Stimulated activated CD4-positive, alpha-beta T cell treated with anti-CD3 and anti-CD28 coated beads, Interleukin-15, amount 100 ng/mL, for 48 hours (primary cell): ENCODE measurements at places on chromosomes 5 and 9.

GRCh38 chr5:181001947-181002346 lies 13.3 kb downstream of the BTNL3 start:
- no peak for DNase-seq

DNA sequence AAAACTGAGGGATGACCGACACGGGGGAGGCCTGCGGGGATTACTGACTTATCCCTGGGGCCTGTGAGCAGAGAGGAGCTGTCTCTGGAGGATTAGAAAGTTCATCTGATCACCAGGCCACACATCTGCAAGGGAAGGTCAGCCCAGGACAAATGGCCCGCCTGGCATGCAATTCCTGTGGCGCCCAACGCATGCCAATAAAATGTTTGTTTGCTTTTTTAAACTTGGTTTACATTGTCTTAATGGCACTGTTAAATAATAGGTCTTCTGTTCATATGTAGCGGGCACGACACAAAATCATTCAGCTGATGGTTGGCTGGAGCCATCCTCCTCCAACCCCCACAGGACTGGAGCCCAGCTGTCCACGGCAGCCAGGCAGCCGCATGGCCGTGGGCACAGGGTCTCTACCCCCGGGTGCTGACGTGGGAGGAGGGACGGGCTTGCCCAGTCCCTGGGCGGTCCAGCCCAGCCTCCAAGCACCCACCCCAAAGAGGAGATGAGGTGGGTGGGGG lies 41.0 kb upstream of the SLC12A7 start:
- no peak for DNase-seq

- DNase-seq, result no peak
Measured at GRCh38 chr9:77215874-77216273, 38.5 kb downstream of the VPS13A start.

DNA sequence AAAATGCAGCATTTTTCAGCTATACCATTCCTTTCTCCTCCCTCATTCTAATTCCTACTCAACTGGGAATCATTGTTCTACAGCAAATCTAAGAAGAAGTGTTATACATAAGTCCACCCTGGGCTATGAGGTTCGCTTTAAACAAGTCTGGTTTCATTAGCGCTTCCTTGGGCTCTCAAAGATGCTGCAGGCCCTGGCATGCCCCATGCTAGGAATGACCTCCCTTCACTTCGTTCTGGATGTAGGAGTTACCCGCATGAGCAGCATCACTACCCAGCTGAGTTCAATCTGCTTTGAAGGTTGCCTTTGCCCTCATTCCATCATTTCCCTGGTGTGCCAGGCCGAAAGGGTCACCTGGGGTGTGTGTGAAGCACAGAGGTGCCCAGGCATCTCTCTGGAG lies 35.4 kb downstream of the F2R start:
- DNase-seq, result no peak

GRCh38 chr5:77449981-77450380 lies 42.1 kb downstream of the WDR41 start:
- no peak for DNase-seq
